Progenitor cell of endocrine pancreas (in vitro differentiated cells): ENCODE measurements at places on chromosomes 5 and 9. TPM values are rescaled to one million over a fixed set of nuclear protein-coding genes. Genes with fewer than 3 reads are reported as not detected.

Gene SEPTIN8
- total RNA-seq = 60.4 and 67.2 TPM in 2 replicates

DNA sequence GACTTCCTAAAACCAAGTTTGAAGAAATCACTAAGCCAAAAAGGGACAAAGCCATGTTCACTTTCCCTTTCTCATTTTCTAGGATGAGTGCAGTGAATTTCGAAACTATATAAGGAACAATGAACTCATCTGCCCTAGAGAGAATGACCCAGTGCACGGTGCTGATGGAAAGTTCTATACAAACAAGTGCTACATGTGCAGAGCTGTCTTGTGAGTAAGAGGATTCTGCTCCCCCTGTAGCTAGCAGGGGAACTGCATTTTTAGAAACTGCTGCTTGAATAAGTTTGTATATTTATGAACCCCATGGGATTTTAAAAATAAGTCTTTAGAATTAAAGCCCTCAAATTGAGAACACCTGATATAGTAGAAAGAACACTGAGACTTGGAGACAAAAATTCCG, 42.7 kb upstream of the SPINK14 start:
- DNase-seq = no peak

GRCh38 chr5:35212122-35212982, 17.9 kb downstream of the PRLR start:
- DNase-seq = no peak

Gene CARTPT
- total RNA-seq = not detected in 2 replicates

Gene COL5A1
- total RNA-seq = 19.8 and 21.5 TPM in 2 replicates

GRCh38 chr9:36470643-36471290, 70.7 kb upstream of the RNF38 start:
- no peak for DNase-seq

Gene LRRC70
- 0.75 and 0.77 TPM in 2 replicates for total RNA-seq

DNA sequence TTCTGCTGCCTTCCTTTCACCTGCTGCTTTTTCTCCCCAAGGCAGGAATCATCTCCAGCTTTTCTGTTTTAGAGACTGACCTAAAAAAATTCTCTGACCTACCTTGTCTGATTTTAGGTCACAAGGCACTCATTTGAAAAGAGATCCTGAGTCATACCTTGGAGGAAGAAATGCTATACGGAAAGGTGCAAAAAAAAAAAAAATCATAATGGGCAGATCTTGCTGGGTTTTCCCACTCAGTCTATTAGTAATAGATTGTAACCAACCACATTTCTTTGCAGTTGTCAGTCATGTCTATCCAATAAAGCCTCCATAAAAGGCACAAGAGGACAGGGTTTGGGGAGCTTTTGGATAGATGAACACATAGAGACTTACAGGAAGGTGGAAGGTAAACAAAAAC, 70.0 kb downstream of the MTREX start:
- DNase-seq = no peak

DNA sequence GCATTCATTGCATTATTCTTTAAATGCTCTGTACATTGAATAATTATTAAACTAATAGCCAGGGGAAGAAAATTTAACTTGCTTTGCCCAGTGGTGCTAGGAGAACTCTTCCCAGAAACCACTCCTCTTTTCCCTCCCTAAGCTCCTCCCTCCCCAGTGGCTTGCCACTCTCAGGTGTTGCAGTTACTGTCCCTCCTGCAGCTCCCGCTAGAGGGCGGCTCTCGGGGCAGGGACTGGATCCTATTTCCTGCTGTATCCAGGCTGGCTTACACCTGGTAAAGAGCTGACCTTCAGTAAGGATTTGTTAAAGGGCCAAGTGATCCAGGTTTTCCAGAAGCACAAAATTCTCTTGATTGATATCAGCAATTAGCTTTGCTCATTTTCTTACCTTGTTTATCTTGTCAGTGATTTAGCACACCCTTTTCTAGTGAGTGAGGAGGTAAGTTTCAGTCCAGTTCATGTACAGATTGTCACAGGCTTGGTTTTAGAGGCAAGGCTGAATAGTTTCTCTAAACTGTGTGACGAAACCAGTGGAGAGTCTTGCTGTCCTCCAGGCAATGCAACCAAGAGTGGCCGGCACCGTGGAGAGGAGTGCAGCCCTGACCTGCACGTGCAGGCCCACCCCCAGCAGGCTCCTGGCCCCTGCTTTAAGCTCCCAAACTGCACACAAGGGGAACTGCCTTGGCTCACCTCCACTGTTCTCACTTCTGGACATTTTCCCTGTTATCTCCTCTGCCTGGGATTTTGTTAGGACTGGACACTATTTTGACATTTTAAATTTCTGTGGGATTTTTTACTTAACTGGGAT, 423.8 kb downstream of the SPOCK1 start:
- DNase-seq = peak; percentile 77

DNA sequence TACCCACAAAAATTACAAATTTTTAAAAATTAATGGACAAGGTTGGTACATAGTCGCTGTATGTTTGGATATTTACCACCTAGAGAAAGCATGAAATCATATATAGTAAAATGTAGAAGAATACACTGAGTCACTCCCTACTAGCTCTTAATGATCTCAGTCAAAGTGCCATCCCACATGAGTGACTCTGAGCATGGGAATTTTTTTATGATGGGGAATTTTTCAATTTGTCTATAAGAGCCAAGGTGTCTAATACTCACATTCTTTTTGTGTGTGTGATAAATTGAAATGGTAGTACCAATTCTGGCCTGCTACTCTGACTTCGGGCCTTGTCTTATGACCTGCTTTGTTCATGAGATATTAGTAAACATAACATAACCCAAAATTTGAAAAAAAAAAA, 483.2 kb downstream of the CDH10 start:
- no peak for DNase-seq

- no peak for DNase-seq
Observed at GRCh38 chr9:28934111-28934510, 1360.8 kb upstream of the C9orf72 start.

Gene AQP7
- total RNA-seq = 3.3 and 4.4 TPM in 2 replicates

- DNase-seq = no peak
Observed at GRCh38 chr5:156201788-156202403, 125.1 kb upstream of the SGCD start.

- DNase-seq = no peak
Observed at GRCh38 chr5:72042097-72042496, 65.2 kb upstream of the MAP1B start.

Gene UQCRQ
- total RNA-seq = 230 and 275 TPM in 2 replicates

GRCh38 chr5:63398346-63398745, 563.9 kb downstream of the HTR1A start:
- DNase-seq = no peak

DNA sequence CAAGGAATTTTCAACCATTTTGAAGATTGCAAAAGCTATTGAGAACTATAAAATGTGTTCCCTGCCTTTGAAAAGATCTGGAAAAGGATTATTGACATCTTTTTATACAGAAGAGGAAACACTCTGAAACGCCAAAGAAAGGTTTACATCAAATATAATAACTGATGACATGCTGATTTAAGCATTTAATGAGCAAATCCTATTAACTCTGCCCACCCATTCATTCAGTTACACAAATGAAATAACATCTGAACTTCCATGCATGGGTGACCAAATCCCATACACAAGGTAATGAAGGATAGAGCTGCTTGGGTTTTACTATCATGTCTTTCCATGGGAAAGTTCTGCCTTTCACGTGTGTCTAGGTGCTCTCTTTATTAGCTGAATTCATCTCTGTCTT, 589.4 kb upstream of the WWC1 start:
- DNase-seq = no peak

Gene RANBP3L
- not detected in 2 replicates for total RNA-seq

Gene PLPP7
- 3.6 TPM in 2 replicates for total RNA-seq
